Stimulated activated CD4-positive, alpha-beta T cell treated with anti-CD3 and anti-CD28 coated beads, Interleukin-12 subunit alpha, Interleukin-12 subunit beta, amount 100 ng/mL, for 24 hours (primary cell): ENCODE measurements at places on chromosomes 6 and 20.

DNA sequence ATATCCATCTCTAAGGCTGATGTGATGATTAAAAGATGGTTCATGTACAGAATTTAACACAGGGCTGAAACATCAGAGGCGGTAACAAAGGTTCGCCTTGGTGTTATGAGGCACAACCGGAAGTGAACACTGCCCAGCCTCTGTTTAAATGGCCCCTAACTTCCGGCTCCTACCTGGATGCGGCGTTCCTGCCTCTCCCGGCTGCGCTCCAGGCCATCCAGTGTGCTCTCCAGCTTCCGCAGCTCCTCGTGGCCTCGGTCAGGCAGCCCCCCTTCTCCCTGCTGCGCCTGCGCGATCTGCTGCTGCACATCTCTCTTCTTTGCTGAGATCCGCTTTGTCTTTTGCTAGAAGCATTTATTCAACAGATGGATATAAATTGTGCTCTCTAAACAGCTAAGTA, 195.3 kb downstream of the SYNE1 start:
- DNase-seq = no peak

- peak; percentile 15 for DNase-seq
Observed at GRCh38 chr20:59598625-59599310, 5.6 kb upstream of the PHACTR3 start.

GRCh38 chr6:160523223-160523622, 140.9 kb downstream of the LPA start:
- peak; percentile 8 for DNase-seq

GRCh38 chr6:70131528-70131927, 171.4 kb downstream of the COL9A1 start:
- DNase-seq = no peak

DNA sequence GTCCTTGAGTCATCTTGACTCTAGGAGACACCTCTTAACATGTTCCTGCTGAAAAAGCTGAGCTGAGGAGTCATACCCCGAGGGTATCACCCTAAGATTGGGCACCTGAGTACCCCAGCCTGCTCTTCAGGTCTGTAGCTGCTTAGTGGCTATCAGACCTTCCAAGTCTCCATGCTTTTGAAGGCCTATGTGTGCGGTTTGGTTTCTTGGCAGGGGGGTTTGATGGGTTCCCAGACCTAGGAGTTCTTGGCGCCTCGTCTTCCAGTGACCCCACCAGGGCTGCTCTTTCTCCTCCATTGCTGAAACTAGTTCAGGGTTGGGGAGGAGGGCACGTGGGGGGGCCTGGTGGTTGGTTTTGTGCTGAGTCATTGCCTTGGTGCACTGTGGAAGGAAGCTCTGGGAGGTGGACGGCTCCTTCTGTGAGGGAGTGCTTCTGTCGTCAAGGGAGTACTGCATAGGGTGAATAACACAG, 20.1 kb downstream of the IGF2R start:
- no peak for DNase-seq

- DNase-seq = no peak
Observed at GRCh38 chr20:22800129-22800528, 215.8 kb upstream of the FOXA2 start.

DNA sequence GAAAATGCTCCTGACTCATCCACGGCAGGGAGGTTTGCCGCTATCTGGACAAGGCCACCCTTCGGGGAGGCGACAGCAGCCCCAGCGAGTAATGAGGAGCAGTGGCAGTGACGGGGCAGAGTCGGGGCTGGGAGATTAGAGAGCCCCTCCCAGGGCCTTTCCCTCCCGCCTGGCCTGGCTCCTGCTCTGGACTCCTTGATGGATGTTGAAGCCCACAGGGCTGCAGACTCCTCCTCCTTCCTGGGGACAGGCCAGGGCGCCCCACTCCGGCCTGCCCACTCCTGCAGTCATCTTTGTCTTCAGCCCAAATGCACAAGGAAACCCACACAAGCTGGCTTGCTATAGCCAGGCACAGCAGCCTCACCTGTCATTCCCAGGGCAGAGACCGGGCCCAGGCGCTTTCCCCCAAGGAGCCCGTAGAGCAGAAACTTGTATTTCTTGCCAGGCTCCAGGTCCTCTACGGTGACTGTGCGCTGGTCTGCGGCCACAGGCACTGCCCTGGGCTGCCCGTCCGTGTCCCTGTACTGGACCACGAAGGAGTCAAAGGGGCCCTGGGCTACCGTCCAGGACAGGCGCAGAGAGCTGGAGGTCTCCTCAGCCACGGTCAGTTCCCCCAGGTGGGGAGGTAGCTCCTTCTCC, 7.7 kb downstream of the CYP21A2 start:
- DNase-seq = no peak

- no peak for DNase-seq
Observed at GRCh38 chr20:25032478-25033264, 25.3 kb downstream of the ACSS1 start.

DNA sequence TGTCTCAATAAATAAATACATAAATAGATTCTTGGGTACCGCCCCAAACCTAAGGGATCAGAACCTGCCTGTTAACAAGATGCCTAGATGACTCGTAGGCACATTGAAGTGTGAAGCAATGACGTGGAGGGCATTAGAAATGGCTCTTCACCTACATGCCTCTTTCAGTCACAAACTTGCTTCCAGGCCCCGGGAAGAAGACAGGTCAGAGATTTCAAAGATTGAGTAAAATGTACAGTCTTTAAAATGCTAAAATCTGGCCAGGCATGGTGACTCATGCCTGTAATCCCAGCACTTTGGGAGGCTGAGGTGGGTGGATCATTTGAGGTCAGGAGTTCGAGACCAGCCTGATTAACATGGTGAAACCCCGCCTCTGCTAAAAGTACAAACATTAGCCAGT, 480.8 kb upstream of the JARID2 start:
- no peak for DNase-seq

- DNase-seq = no peak
Observed at GRCh38 chr6:135919026-135919425, 67.5 kb downstream of the PDE7B start.

GRCh38 chr6:44906761-44907160, 421.4 kb upstream of the RUNX2 start:
- no peak for DNase-seq

- no peak for DNase-seq
Observed at GRCh38 chr20:17884307-17885003, 84.1 kb downstream of the SNX5 start.

DNA sequence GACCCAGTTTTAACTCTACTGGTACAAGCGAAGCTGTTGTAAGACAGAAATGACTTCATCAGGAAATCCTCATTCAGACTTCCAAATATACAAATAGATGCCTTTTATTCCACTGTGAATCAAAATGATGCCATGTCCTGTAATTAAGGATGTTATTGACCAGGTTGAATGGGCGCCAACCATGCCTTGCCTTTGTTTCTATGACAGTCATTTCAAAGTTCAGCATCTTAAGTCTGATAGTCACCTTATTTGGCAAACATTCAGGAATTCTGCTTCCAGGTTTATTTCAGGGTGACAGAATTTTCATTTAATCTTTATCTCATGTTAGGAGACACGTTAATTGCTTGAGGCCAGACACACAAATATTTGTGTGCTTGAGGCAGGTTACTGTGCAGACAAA, 592.8 kb upstream of the JAG1 start:
- DNase-seq = no peak

GRCh38 chr6:137806914-137807682, 60.0 kb upstream of the TNFAIP3 start:
- DNase-seq = no peak

DNA sequence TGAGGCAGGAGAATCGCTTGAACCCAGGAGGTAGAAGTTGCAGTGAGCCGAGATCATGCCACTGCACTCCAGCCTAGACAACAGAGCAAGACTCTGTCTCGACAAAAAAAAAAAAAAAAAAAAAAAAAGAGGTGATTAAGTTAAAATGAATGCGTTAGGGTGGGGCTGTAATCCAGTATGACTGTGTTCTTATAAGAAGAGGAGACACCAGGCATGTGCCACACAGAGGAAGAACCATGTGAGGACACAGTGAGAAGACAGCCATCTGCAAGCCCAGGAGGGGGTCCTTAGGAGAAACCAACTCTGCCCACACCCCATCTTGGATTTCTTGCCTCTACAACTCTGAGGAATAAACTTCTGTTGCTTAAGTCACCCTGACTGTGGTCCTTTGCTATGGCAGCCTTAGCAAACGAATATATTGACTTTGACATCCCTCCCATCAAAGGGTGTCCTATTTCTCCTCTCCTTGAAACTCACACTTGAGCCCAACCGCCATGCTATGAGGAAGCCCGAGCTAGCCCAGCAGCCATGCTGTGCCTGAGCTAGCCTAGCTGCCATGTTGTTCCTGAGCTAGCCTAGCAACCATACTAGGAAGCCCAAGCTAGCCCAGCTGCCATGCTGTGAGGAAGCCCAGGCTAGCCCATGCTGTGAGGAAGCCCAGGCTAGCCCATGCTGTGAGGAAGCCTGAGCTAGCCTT, 15.8 kb upstream of the PPP1R16B start:
- no peak for DNase-seq

GRCh38 chr20:59949911-59950310, 8.3 kb upstream of the CDH26 start:
- DNase-seq = no peak

DNA sequence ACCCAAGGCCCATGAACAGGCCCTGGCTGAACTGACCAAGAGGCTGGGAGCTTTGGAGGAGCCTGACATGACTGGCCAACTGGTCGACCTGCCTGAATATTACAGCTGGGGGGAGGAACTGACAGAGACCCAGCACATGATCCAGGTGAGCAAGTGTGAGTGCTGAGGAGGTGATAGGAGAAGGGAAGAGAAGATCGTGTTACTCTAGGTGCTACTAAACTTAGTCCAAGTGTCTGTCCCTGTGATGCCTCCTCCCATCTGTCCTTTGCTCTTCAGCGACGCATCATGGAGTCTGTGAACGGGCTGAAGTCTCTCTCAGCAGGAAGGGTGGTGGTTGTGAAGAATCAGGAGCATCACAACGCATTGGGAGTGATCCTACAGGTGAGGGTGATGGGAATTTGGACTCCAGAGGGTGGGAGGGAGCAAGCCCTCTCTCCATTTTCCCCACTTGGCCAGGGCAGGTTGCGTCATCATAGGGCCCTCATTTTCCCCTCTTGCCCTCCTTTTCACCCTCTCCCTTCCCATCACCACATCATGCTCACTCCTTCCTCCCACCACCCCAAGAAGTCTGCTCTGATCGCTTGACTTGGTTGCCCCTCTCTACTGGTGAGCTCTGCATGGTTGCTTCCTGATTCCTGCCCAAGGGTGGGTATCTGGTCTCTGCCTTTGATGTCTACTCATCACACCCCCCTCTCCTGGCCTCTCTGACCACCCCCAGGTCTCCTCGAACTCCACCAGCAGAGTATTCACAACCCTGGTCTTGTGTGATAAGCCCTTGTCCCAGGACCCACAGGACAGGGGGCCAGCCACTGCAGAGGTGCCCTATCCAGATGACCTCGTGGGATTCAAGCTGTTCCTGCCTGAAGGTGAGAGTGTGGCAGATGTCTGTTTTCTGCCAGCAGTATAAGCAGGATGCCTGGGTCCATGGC, 4.7 kb downstream of the DXO start:
- no peak for DNase-seq

DNA sequence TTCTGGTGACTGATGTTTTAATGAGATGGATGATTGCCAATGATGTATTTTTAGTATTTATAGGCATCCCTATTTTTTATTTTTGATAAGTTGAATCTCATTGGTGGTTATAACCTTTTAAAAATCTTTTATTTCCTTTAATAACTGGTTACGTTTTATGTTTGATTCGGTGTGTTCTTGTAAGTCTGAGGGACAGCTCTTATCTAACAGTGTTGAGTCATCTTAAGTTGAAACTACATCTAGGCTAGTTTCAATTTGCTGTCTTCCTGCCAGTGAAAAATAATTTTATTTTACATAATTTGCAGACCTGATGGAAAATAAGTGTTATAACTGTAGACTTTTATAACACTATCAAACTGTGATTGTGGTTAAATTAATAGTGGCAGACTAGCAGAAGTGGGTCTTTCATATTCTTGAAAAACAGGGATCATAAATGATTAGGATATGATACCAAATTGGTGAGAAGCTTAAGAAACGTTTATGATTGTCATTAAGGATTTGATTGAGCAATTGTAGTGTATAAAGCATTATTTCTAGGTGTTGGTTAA, 4.6 kb downstream of the AFDN start:
- DNase-seq = no peak

DNA sequence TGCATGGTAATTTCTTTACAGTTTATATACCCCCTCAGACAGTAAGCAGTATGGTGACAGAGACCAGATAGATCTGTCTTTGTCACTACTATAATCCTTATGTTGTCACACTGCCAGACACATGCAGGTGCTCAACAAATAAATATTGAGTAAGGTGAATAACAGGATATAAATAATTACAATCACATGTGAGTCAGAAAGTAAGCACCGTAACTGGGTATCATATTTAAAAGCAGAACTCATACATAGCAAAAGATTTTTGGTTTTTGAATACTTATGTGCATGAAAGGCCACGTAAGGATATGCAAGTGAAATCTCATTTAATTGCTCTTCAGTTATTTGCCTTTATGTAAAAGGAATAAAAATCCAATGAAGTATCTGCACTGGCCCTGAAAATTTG, 17.4 kb downstream of the CNBD2 start:
- no peak for DNase-seq

DNA sequence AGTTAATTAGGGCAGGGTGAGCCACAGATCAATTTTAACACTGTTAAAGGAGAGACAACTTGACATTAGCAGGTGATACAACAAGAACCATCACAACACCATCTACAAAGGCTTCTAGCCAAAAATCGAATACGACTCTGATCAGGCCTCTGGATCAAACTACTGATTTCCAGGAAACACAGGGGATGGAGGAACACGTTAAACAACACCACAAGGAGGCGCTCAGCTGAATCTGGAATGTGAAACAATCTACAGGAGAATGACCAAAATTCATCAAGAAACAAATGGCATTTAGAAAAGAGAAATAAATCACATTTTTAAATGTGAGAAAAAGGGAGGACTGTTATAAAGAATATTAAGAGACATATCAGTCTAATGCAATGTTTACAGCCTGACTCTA, 13.5 kb upstream of the MAFB start:
- DNase-seq = no peak

GRCh38 chr6:44217332-44218143, 812 bp downstream of the MYMX start:
- no peak for DNase-seq

GRCh38 chr20:16819483-16819882, 71.3 kb downstream of the OTOR start:
- no peak for DNase-seq

- no peak for DNase-seq
Observed at GRCh38 chr20:33014336-33015113, 7.0 kb downstream of the BPIFB2 start.

DNA sequence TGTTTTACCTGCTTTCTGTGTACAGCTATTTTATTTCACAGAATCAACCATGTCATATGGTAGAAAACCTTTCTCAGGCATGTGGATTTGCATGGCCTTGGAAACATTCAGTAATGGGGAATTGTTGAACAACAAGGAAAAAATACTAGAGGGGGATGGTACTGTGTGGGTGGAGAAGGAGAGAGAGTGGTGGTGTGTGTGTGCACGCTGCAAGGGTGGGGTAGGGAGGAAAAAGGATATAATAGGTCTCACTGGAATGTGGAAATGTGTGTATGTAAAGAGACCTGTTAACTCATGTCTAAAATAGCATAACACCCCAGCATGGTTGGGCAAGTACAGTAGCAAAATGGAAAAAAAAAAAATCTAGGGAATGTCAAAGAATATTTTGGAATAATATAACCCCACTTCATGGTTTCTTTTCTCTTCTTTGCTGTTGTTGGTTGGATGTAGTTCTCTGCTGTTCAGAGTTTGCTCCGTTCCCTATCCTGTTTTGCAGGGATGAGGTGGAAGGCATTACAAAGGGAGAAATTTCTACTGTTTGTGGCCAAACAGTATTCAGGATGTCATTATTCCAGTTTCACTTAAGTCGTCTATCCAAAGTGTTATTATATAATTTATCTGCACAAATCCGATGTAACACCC, 93.9 kb upstream of the CITED2 start:
- DNase-seq = no peak
